ENCODE measurements at places on chromosomes 16 and 17.

- no peak for DNase-seq
Observed at GRCh38 chr16:87252269-87252970, 64.8 kb downstream of the C16orf95 start.

DNA sequence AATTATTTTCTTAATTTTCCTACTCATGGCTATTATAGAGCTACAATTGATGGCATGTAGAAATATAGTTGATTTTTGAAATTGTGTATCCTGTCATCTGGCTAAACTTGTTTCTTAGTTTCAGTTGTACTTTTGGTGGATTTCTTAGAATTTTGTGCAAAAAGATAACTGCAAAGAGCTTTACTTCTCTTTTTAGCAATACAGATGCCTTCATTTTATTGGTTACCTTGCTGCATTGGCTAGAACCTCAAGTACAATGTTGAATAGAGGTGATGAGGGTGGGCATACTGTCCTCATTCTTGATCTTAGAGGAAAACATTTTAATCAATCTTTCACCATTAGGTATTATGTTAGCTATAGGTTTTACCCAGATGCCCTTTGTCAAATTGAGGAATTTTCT, 67.9 kb downstream of the METRNL start:
- no peak for DNase-seq

- DNase-seq, result no peak
Observed at GRCh38 chr16:84552135-84552534, 47.7 kb upstream of the MEAK7 start.

DNA sequence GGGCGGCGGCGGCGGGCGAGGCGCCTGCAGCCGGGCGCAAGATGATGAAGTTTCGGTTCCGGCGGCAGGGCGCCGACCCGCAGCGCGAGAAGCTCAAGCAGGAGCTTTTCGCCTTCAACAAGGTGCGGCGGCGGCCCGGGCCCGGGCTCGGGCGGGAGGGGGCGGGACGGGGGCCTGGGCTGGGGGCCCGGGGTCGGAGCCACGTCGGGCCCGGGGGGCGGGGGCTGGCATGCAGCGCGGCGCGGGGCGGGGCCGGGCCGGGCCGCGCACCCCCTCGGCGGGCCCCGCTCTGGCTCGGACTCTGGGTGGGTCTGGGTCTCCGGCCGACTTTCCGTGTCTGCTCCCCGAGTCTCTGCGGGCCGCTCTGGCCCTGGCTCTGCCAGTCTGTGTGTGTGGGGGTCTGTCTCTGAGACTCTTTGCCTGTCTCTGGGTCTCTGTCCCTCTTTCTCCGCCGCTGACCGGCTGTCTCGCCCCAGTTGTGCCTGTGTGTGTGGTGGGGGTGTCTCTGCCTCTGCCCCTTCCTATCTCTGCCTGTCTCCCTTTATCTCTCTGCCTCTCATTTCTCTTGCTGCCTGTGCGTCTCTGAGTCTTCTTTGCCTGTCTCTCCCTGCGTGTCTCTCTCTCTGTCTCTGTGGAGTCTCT, 328 bp downstream of the LLGL1 start:
- no peak for DNase-seq

DNA sequence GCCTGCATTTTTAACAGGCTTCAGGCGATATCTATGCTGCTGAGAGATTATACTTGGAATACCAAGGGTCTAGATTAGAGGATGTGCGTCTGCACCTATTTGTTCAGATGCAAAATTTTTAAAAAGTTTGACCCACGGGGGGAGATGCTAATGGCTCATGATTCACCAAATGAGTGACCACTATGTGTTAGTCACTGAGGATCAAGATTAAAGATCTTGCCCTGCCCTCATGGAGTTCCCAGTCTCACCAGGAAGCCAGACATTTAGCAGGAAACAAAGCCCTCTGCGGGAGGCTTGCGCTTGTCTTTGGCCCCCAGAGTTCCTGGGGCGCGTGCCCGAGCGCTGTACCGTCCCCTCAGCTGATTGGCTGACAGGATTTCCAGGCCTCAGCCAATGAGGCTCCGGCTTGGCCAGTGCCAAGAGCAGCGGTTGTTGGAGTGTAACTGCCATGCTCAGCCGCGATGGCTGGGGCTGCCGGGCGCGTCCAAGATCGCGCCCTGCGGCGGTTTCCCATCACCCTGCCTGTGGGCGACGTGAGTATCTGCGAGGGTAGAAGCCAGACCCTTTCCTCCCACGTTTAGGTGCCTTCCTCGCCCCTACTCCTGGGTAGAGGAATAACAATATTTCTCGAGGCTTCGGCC, 4.5 kb upstream of the DDX19B start:
- DNase-seq, result no peak
